ENCODE measurements at places on chromosomes 5 and 9. TPM values are rescaled to one million over a fixed set of nuclear protein-coding genes. Genes with fewer than 3 reads are reported as not detected.

TNC gene
- not detected for polyA plus RNA-seq

SLC23A1 gene
- not detected for polyA plus RNA-seq

MZB1 gene
- 193 TPM for polyA plus RNA-seq

FBXL7 gene
- polyA plus RNA-seq: not detected

PDZD2 gene
- 0.16 TPM for polyA plus RNA-seq

ANKRD55 gene
- 1.5 TPM for polyA plus RNA-seq

CKMT2 gene
- not detected for polyA plus RNA-seq

ADCY2 gene
- not detected for polyA plus RNA-seq

SPATA31D3 gene
- not detected for polyA plus RNA-seq

CCDC171 gene
- 0.18 TPM for polyA plus RNA-seq

PLCXD3 gene
- polyA plus RNA-seq: not detected

CTSV gene
- polyA plus RNA-seq: not detected

ARID3C gene
- not detected for polyA plus RNA-seq

GPRIN1 gene
- 0.35 TPM for polyA plus RNA-seq

ROR2 gene
- polyA plus RNA-seq: not detected

NTRK2 gene
- polyA plus RNA-seq: not detected

HDAC3 gene
- polyA plus RNA-seq: 96.1 TPM

GABRA6 gene
- polyA plus RNA-seq: not detected

SPINK13 gene
- not detected for polyA plus RNA-seq

CCL27 gene
- polyA plus RNA-seq: not detected

GGTA1 gene
- polyA plus RNA-seq: not detected

FAM151B gene
- not detected for polyA plus RNA-seq

MAML1 gene
- 4.7 TPM for polyA plus RNA-seq

TMEM252 gene
- not detected for polyA plus RNA-seq

RIMOC1 gene
- 10.6 TPM for polyA plus RNA-seq

FBP2 gene
- not detected for polyA plus RNA-seq

FOXD4L5 gene
- polyA plus RNA-seq: not detected

Measured in IgD-negative memory B cell (primary cell).